ENCODE measurements at places on chromosomes 2 and 18.

DNA sequence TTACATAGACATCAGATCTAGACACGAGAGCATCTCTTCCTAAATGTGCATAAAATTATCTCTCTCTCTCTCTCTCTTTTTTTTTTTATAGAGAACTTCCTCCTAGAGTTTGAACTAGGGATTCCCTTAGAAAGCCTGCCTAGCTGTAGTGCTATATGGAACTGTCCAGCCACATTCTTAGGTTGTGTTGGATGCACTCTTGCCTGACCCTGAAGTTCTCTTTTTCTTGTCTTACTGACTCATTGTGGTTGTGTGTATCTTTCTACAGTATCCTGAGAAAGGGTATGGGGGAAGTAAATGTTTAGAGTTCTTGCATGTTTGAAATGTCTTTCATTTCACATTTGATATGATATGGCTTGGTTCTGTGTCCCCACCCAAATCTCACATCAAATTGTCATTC lies 368.2 kb downstream of the CDH2 start:
- no peak overlapping the region for H3K4me3 ChIP-seq
- no peaks in the 10 kb centered on the region for H3K27me3 ChIP-seq
- no peak overlapping the region for H3K27ac ChIP-seq

GRCh38 chr2:55010915-55011314 lies 39.3 kb downstream of the RTN4 start:
- peak overlapping the region; percentile 91 for H3K4me3 ChIP-seq
- DNase-seq = no peak
- H3K27me3 ChIP-seq = no peaks in the 10 kb centered on the region
- peaks cover 48% of the 10 kb centered on the region for H3K4me1 ChIP-seq

- peaks cover 7% of the 10 kb centered on the region for H3K36me3 ChIP-seq
- H3K4me3 ChIP-seq = peak overlapping the region; percentile 89
- DNase-seq = peak; percentile 72
- H3K27me3 ChIP-seq = no peaks in the 10 kb centered on the region
- peak overlapping the region; percentile 81 for H3K27ac ChIP-seq
Observed at GRCh38 chr2:174682007-174682577, 82.2 kb downstream of the CHRNA1 start.

DNA sequence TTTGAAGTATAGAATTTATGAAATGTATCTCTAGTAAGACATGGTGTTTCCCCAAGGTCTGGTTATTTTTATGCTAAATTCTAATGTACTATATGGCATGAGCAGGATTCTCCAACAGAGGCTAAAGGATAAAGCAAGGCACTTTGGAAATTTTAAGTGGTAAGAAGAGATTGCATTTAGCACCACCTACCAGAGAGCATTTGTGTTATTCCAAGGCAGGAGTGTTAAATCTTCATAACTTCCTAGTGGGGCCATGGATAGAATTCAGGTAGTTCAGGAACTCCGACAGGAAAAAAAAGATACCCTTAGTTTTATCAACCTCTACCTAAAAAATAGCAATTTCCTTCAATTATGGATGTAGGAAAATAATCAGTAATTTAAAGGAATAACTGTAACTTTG lies 497.4 kb upstream of the CRIM1 start:
- no peak overlapping the region for H3K4me3 ChIP-seq
- no peak overlapping the region for H3K27ac ChIP-seq
- H3K36me3 ChIP-seq = no peaks in the 10 kb centered on the region
- H3K4me1 ChIP-seq = no peaks in the 10 kb centered on the region
- no peak for DNase-seq
- H3K27me3 ChIP-seq = peaks cover 2% of the 10 kb centered on the region

DNA sequence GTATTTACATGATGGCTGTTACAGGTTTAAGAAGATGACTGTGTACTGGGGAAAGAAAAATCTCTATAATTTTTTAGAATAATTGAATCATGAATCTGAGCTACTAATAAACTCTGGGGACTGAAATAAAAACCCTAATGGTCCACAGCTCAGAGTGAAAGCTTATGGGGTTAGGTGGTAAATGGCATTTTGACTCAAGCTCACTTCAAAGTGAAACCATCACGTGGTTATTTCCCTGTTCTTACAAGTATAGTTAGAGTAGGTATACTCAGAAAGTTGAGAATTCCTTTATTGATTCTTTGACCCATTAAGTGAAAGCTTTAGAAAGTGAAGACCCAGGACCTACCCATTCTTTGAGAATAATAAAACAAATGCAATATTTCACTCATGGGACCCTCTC lies 626.2 kb upstream of the SETBP1 start:
- no peaks in the 10 kb centered on the region for H3K4me1 ChIP-seq
- no peaks in the 10 kb centered on the region for H3K36me3 ChIP-seq
- H3K27me3 ChIP-seq = no peaks in the 10 kb centered on the region
- no peak overlapping the region for H3K4me3 ChIP-seq

GRCh38 chr18:35029770-35030169 lies 11.4 kb upstream of the MAPRE2 start:
- peak overlapping the region; percentile 83 for H3K4me3 ChIP-seq
- peaks cover 43% of the 10 kb centered on the region for H3K4me1 ChIP-seq
- H3K36me3 ChIP-seq = peaks cover 8% of the 10 kb centered on the region
- H3K27me3 ChIP-seq = no peaks in the 10 kb centered on the region
- H3K27ac ChIP-seq = peak overlapping the region; percentile 95

- no peaks in the 10 kb centered on the region for H3K36me3 ChIP-seq
- H3K4me1 ChIP-seq = peaks cover 4% of the 10 kb centered on the region
- no peak overlapping the region for H3K4me3 ChIP-seq
- H3K27ac ChIP-seq = no peak overlapping the region
- peaks cover 64% of the 10 kb centered on the region for H3K27me3 ChIP-seq
- DNase-seq = no peak
Observed at GRCh38 chr2:20671736-20672080, 4.8 kb downstream of the GDF7 start.

- H3K27me3 ChIP-seq = peaks cover 2% of the 10 kb centered on the region
- H3K36me3 ChIP-seq = no peaks in the 10 kb centered on the region
- H3K4me3 ChIP-seq = peak overlapping the region; percentile 28
- H3K27ac ChIP-seq = peak overlapping the region; percentile 63
Observed at GRCh38 chr2:31812051-31812798, 198.6 kb downstream of the MEMO1 start.

GRCh38 chr2:182068811-182069210 lies 83.2 kb downstream of the PPP1R1C start:
- H3K4me1 ChIP-seq = no peaks in the 10 kb centered on the region
- no peak for DNase-seq
- no peaks in the 10 kb centered on the region for H3K36me3 ChIP-seq
- H3K27me3 ChIP-seq = no peaks in the 10 kb centered on the region

DNA sequence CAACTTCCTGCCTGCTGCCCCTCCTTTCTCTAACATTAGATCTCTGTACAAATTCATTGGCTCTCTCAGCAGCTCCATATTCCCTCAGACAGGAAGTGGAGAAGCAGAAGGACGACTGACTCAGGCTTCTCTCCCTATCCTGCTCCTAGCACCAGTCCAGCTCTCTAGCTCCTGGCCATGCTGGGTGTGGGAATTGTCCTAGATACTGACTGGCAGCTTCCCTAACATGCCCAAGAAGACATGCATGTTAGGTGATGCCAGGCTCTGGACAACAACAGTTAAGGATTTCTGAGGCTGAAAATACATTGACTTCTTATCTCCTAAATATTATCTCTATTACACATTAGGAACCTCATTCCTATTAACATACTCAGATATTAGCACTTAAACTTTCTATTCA lies 292.9 kb downstream of the IKZF2 start:
- H3K27ac ChIP-seq = no peak overlapping the region
- no peak for DNase-seq
- H3K27me3 ChIP-seq = no peaks in the 10 kb centered on the region
- H3K4me3 ChIP-seq = no peak overlapping the region
- H3K36me3 ChIP-seq = peaks cover 9% of the 10 kb centered on the region
- H3K4me1 ChIP-seq = peaks cover 2% of the 10 kb centered on the region

GRCh38 chr2:69997015-69997830 lies 35.8 kb upstream of the ASPRV1 start:
- peaks cover 12% of the 10 kb centered on the region for H3K36me3 ChIP-seq
- no peak overlapping the region for H3K27ac ChIP-seq
- H3K4me1 ChIP-seq = peaks cover 13% of the 10 kb centered on the region
- DNase-seq = no peak
- H3K4me3 ChIP-seq = peak overlapping the region; percentile 8
- H3K27me3 ChIP-seq = no peaks in the 10 kb centered on the region

DNA sequence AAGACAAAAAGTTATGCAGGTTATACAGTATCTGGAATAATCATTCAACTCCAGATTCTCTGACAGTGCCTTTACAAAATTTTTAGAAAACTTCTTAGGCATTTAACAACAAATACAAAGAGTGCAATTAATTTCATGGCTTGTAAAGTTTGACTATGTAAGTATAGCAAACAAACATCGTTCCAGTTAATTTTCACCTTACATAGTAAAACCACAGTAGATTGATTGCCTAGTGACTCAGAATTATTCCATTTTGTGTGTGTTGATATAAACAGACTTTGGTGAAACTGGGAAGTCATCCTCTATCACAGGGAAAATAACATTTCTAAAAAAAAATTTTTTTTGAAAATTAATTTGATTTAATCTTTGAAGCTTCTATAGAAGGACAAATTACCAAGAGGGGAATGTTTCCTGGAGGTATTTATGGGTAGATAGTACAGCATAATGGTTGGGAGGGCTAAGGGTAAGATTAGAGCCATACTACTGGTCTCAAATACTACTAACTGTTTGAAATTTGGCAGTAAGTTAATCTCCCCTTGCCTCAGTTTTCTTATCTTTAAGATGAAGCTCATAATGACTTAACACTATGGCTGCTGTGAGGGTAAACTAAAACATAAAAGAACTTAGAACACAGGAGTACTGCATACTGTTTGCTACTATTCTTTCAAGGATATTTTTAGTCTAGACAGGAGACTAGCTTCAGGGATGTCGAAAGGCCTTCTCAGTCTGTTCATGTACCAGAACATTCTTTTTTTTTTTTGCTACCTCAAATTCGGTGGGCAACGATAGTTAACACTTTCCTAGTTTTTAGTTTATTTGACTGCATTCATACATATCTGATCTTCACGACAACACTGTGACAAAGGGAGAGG lies 19.6 kb downstream of the NDUFAF7 start:
- H3K4me3 ChIP-seq = no peak overlapping the region
- no peaks in the 10 kb centered on the region for H3K4me1 ChIP-seq
- peaks cover 31% of the 10 kb centered on the region for H3K36me3 ChIP-seq

DNA sequence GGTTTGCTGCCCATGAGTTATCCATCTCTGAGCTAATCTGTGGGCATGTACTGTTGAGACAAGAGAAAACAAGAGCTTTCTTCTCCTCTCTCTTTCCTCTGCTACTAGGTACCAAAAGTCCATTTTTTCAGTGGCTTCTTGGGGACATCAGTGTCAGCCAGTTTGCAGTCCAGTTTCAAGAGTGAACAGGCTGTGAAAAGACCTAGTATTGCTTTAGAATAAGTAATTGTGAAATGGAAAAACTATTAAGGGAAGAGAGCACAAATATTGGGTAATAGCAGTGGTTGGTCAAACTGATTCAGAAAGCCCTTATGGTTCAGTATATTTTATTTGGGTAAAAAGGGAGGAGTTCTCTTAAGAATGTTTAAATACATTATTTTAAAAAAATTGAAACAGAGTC lies 33.0 kb upstream of the MEP1B start:
- DNase-seq = no peak
- peaks cover 13% of the 10 kb centered on the region for H3K4me1 ChIP-seq
- no peak overlapping the region for H3K4me3 ChIP-seq
- no peak overlapping the region for H3K27ac ChIP-seq

- H3K4me3 ChIP-seq = no peak overlapping the region
- no peaks in the 10 kb centered on the region for H3K4me1 ChIP-seq
- H3K27ac ChIP-seq = no peak overlapping the region
Observed at GRCh38 chr2:99571533-99571932, 81.7 kb upstream of the REV1 start.

GRCh38 chr2:209380293-209380692 lies 43.6 kb upstream of the MAP2 start:
- DNase-seq = no peak
- H3K27ac ChIP-seq = no peak overlapping the region
- H3K36me3 ChIP-seq = no peaks in the 10 kb centered on the region
- no peaks in the 10 kb centered on the region for H3K27me3 ChIP-seq
- H3K4me3 ChIP-seq = no peak overlapping the region

DNA sequence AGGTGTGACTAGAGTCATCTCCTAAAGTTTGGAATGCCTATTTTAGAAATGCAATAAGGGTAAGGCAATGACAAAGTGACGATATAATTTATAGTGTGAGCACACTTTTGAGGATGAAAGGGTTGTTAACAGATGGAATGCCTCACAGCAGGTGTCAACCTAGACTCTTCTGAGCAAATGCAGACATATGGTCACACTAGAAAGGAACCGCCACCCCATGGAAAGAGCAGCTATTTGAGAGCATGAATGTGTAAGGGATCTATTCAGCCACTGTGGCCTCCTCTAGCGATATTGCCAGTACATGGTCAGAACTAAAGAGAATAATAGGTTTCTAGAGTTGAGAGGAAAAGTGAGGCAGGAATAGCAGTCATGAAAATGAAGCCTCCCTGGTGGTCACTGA lies 18.5 kb downstream of the DSG2 start:
- no peak overlapping the region for H3K27ac ChIP-seq
- H3K4me1 ChIP-seq = no peaks in the 10 kb centered on the region
- DNase-seq = no peak
- H3K4me3 ChIP-seq = no peak overlapping the region
- no peaks in the 10 kb centered on the region for H3K36me3 ChIP-seq

GRCh38 chr2:136363900-136364299 lies 246.0 kb upstream of the CXCR4 start:
- H3K27me3 ChIP-seq = peaks cover 18% of the 10 kb centered on the region
- DNase-seq = no peak
- H3K36me3 ChIP-seq = peaks cover 5% of the 10 kb centered on the region
- H3K27ac ChIP-seq = no peak overlapping the region

DNA sequence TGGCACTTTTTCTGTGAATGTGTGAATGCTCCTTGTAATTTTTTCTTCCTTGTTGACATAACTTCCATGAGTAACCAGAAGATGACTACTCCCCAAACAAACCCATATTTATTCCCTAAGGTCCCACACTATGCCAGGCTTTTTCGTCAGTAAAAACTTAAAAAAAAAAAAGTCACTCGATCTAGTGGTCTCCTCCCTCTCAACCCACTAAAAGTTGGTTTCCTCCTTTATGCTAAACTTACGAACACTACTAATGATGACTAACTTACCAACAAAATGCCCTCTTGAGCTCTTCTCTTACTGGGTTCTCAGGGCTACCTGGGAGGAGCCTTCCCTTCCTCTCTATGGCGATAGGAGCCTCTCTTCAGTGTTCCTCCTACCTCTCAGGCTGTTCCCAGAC lies 18.2 kb downstream of the ACVR1 start:
- no peak overlapping the region for H3K27ac ChIP-seq
- H3K4me3 ChIP-seq = no peak overlapping the region
- H3K4me1 ChIP-seq = peaks cover 3% of the 10 kb centered on the region
- no peaks in the 10 kb centered on the region for H3K27me3 ChIP-seq
- H3K36me3 ChIP-seq = peaks cover 19% of the 10 kb centered on the region

GRCh38 chr2:20115902-20116301 lies 64.5 kb upstream of the LAPTM4A start:
- H3K27me3 ChIP-seq = no peaks in the 10 kb centered on the region
- no peaks in the 10 kb centered on the region for H3K36me3 ChIP-seq
- H3K27ac ChIP-seq = no peak overlapping the region
- DNase-seq = no peak

GRCh38 chr18:73283032-73283431 lies 415.2 kb upstream of the NETO1 start:
- no peaks in the 10 kb centered on the region for H3K4me1 ChIP-seq
- no peak overlapping the region for H3K4me3 ChIP-seq
- no peak overlapping the region for H3K27ac ChIP-seq
- no peaks in the 10 kb centered on the region for H3K27me3 ChIP-seq
- H3K36me3 ChIP-seq = no peaks in the 10 kb centered on the region
